ENCODE measurements at places on chromosomes 7 and 10.
A peak's percentile ranks its signal among the peaks of the same experiment; 100 is the strongest.

DNA sequence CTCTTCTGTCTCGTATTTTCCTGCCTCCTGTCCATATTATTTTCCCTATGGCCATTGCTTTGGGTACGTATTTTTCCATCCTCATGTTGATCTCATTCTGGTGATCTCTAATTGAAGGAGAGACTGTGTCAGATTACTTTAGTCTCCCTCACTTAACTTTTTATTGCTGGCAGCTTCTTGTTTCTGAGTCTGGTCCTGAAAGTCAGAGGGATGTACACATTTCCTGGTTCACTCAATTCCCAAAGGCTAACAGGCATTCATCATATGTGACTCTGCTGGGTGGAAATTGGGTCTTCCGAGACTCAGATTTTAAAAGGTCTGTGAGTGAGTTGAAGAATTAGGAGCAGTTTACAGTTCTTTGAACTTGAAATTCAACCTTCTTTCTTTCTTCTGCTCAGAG is 10.9 kb downstream of the UMAD1 start:
- DNase-seq, result no peak

DNA sequence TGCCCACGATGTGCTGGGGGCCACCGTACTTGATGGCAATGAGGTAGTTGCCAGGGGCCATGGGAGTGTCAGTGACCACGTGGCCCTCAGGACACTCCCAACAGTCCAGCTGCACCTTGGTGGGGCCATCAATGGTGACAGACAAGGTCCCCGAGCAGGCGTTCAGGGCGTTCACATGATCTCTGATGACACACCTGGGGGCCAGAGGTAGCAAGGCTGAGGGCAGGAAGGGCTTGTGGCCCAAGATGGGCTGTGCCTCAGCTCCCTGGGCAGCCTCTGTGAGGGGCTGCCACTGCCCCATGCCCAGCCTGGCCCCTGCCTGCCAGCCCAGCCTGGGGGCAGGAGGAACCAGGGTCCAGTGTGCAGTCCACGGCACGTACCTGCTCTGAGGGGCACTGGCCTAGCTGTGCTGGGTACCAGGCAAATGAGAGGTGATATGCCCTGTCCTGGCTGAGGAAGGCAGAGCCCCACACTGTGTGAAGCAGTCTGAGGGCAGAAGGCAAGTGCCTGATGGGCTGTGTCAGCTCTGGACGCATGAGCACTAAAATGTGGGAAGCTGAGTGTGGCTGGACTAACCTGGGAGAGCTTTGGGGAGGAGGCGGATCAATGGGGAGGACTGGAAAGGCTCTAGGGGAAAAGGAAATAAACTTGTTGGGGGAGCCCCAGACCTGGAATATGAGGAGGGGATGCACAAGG is 3.5 kb upstream of the KCP start:
- no peak for DNase-seq

- DNase-seq, result no peak
Observed at GRCh38 chr10:25811052-25811685, 122.9 kb upstream of the MYO3A start.

DNA sequence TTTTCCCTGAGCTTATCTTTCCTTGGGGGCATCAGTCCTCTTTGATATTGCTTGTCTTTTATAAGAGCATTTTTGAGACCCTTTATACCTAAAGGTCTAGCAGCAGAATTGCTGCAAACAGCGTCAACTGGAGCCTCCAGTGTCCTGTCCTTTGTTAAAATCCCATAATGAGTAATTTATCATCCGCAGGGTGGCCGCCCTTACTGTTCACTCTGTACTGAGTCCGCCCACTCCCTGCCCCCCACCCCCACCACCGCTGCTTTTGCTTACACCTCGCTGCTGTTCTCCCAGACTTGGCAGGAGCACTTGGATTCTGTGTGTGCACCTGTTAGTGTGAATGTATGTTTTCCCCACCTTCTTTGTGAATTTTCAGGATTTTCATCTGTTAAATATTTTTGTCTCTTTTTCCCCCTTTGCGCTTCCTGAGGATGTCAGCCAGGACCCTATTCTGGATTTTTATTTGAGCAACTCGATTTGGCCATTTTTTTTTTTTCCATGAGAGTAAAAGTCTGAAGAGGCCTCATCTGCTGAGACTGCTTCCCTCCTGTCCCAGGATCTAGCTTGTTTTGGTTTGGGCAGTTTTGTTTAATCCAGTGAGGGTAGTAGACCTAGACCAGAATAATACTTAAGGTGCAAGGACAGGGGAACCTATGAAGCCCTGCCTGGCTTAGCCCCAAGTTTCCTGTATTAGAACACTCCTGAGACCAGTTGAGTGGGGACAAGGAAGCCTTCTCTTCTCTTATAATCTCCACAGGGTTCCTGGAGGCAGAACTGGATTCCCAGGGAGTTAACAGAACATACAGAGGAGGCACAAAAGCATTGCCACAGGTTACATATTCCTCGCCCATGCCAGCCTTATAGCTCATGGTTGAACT is 8.2 kb downstream of the AGFG2 start:
- DNase-seq, result no peak

GRCh38 chr7:47407821-47408674 is 173.9 kb downstream of the TNS3 start:
- no peak for DNase-seq

DNA sequence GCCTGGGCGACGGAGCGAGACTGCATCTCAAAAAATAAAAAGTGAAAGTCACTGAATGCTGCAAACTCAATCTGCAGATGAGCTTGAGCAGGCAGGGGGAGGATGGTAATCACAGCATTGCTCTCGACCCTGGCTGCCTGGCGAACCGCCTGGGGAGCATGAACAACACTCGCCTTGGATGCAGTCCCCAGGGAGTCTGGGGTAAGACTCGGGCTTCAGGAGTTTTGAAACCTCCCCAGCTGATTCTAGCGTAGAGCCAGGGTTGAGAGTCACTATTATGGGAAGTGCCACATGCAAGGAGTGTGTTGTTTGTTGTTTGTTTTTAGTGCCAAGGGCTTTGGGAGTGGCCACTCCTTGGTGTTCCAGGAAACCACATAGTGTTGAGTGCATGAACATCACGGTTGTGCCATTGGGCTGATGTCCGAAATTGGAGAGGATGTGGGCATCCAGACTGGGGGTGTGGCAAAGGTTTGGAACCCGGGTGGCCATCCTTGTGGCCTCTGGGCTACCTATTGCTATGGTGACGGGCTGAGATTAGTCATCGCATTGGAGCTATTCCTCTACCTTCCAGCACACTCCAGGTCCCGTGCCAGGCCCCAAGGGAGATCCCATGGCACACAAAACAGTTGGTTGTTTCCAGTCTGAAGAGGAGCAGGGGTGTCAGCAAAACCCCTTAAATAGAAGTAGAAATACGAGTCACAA is 92.6 kb downstream of the RGS10 start:
- DNase-seq, result peak; percentile 91

DNA sequence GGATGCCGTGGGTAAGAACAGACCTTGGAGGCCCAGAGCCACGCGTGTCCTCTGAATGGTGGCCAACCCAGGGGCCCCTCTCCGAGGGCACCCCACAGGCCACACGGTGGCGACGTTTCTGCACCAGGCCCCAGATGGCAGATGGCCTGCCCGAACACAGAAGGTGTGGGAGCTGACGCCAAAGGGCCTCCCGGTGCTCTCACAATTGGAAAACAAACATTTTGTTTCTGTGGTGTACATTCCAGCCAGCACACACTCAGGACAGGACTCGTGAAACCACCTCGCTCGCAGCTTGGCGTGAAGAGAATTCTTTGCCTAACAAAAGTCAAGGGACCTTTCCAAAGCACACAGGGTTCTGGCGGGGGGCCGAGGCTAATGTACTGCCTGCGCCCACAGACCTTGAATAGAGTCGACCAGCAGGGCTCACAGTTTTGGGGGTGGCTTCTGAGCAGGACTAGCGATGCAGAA is 112.1 kb downstream of the FAM53B start:
- no peak for DNase-seq

- no peak for DNase-seq
Observed at GRCh38 chr10:3421537-3422257, 249.1 kb upstream of the PITRM1 start.

- DNase-seq, result no peak
Observed at GRCh38 chr10:83680470-83680891, 458.8 kb upstream of the GHITM start.

GRCh38 chr10:33345236-33345635 is 10.8 kb upstream of the NRP1 start:
- no peak for DNase-seq

DNA sequence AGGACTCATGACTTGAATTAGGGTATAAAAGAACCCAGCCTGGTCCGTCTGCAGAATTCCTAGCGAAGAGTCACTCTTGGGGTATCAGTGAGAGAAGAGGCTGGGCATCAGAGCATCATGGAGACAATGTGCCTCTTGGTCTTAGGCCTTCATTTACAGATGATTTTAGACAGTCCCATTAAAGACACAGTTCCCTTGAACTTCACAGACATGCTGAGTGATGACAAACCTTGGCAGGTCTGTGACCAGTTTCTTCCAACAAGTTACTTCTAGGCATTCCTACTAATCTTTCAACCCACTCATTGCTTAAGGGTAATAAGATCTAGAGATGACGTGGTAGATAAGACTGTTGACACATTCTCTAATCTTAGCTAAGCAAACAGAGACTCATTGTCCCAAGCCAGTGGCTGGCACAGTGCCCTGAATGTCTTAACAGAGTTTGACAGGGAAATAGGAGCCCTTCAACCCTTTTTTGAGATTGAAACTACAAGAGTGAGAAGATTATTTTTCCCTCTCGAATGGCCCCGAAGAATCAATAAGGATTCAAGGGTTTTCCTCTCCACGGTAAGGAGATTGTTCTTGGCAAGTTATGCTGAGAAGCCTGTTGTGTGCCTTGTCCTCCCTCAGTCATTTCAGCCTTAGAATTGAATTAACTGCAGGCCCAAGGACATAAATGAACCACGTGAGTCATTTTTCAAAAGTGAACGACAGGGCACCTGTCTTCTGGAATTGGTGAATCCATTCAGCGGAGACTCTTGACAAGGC is 281.1 kb downstream of the CCDC3 start:
- DNase-seq, result peak; percentile 80

GRCh38 chr7:5139998-5140397 is 50.0 kb upstream of the WIPI2 start:
- peak; percentile 17 for DNase-seq

DNA sequence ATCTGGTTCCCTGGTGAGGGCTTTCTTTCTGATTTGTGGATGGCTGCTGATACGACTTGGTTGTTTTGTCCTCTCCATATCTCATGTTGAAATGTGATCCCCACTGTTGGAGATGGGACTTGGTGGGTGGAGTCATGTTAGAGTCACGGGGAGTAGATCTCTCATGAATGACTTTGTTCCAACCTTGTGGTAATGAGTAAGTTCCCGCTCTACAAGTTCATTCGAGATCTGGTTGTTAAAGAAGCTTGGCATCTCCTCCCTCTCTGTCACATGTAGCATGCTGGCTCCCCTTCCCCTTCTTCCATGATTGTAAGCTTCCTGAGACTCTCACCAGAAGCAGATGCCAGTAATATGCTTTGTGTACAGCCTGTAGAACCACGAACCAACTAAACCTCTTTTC is 37.1 kb upstream of the NXPH1 start:
- DNase-seq, result no peak

DNA sequence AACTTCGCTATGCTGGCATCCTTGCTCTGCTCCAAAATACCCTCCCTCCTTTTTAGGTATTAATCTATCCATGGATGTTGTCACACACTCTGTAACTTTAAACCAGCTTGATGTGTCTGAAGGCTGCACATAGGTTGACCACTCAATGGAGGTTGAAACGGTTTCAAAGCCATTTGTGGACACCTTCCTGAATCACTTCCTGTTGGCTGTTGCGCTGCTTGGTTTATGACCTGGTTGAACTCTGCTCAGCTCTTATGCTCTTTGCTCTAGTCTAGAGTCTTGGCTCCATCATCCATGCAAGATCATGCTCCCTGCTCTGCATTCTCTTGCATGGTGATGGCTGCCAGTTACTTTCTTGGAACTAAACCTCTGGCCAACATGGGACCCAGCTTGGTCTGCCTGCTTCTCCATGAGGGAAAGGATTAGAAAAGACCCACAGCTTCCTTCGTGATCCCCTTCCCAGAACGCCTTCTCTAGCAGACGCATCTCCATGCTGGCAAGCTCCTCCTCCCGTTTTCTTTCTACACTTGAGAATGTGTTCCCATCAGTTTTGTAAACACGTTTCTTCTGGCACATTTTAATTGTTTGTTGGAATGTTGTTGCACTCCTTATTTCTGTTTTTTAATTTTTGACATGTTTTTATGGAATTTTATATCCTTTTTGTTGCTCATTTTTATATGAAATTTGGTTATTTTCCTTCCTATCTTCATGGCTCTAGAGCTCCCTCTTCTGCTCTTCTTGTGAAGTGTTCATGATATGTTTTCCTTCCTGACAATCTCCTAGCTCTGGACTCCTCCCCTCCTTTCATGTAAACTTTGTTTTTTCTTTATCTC is 149.8 kb downstream of the XPNPEP1 start:
- DNase-seq, result peak; percentile 23

DNA sequence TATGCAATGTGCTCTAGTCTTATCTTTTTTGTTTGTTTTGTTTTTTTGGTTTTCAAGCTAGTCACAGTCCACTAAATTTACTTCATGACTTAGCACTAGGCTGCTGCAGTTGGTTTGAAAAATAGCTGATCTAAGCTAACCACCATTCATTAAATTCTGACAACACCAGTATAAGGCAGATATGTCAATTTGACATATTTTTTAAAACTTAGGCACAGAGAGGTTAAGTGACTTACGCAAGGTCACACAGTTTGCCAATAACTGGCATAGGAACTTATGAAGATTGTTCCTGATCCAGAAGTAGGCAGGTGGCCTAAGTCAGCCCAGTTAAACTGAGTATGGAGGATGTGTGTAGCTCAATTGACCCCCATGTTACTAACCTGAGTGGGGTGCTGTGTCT is 377.3 kb upstream of the NFE2L3 start:
- DNase-seq, result no peak

DNA sequence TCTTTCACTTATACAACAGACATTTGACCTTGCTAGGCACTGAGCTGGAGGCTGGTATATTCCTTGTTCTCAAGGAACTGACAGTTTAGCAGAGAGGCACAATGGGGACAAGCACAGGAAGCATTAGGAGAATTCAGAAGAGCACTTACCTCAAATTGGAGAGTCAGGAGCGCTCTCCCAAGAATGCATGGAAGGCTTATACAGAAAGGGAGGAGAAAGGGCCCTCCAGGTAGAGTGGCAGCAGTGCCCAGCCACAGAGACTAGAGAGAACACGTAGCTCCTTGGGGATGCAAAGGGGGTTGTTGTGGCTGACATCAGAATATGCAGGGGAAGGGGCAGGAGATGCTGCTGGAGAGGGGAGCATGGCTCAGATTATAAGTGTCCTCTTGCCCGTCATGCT is 78.2 kb upstream of the MKLN1 start:
- DNase-seq, result no peak

- no peak for DNase-seq
Observed at GRCh38 chr7:158140538-158141220, 446.9 kb downstream of the PTPRN2 start.

All from fibroblast of skin of right biceps (primary cell).